Activated naive CD4-positive, alpha-beta T cell treated with anti-CD3 and anti-CD28 coated beads, Interleukin-2, amount 10 ng/mL, durations not matched to agents 5 hours and 36 hours (primary cell): ENCODE measurements at places on chromosomes 3 and 15. TPM values are rescaled to one million over a fixed set of nuclear protein-coding genes. Genes with fewer than 3 reads are reported as not detected.

Gene FAH
- 24.6 TPM for total RNA-seq

Gene EAF1
- total RNA-seq, result 30.1 TPM

Gene MCCC1
- 26.8 TPM for total RNA-seq

Gene GHRL
- 0.36 TPM for total RNA-seq

Gene SOX2
- total RNA-seq, result not detected

Gene ITPKA
- total RNA-seq, result 0.19 TPM

Gene EBLN2
- 6.8 TPM for total RNA-seq

Gene GHSR
- not detected for total RNA-seq

Gene TF
- 0.30 TPM for total RNA-seq

Gene STRIT1
- total RNA-seq, result not detected

Gene CNBP
- 298 TPM for total RNA-seq

Gene TFRC
- 221 TPM for total RNA-seq

Gene KNG1
- total RNA-seq, result not detected

Gene CAMKV
- not detected for total RNA-seq

Gene SELENOT
- 82.4 TPM for total RNA-seq

Gene CALML4
- 10.3 TPM for total RNA-seq

Gene CCR2
- 57.8 TPM for total RNA-seq

Gene CD276
- 0.14 TPM for total RNA-seq

Gene PRKAR2A
- total RNA-seq, result 32.6 TPM

Gene PLA2G4D
- total RNA-seq, result not detected

Gene REC114
- total RNA-seq, result not detected

Gene RBP2
- not detected for total RNA-seq

Gene FBXW12
- not detected for total RNA-seq

Gene TMEM212
- not detected for total RNA-seq

Gene CCRL2
- total RNA-seq, result 5.2 TPM

Gene FBXO40
- not detected for total RNA-seq

Gene KBTBD13
- total RNA-seq, result not detected

Gene ZNF710
- total RNA-seq, result 20.5 TPM

Gene CCDC39
- not detected for total RNA-seq

Gene CCR5
- total RNA-seq, result 12.0 TPM

Gene SMAD6
- total RNA-seq, result 1.3 TPM

Gene TPRA1
- 22.8 TPM for total RNA-seq

Gene PRR20G
- not detected for total RNA-seq

Gene CA12
- not detected for total RNA-seq

Gene UBAP1L
- total RNA-seq, result 4.5 TPM

Gene ISLR2
- not detected for total RNA-seq

Gene TPRG1
- total RNA-seq, result 0.24 TPM

Gene PLIN1
- not detected for total RNA-seq

Gene MYO9A
- total RNA-seq, result 19.1 TPM

Gene VEPH1
- not detected for total RNA-seq

Gene KCNAB1
- not detected for total RNA-seq

Gene MBNL1
- total RNA-seq, result 417 TPM

Gene NDUFB5
- total RNA-seq, result 93.4 TPM

Gene C3orf49
- total RNA-seq, result not detected

Gene USP50
- total RNA-seq, result not detected

Gene MTFMT
- total RNA-seq, result 14.0 TPM

Gene GFM1
- 42.4 TPM for total RNA-seq

Gene TM4SF1
- total RNA-seq, result not detected
